ENCODE measurements at places on chromosomes 1 and 21.

DNA sequence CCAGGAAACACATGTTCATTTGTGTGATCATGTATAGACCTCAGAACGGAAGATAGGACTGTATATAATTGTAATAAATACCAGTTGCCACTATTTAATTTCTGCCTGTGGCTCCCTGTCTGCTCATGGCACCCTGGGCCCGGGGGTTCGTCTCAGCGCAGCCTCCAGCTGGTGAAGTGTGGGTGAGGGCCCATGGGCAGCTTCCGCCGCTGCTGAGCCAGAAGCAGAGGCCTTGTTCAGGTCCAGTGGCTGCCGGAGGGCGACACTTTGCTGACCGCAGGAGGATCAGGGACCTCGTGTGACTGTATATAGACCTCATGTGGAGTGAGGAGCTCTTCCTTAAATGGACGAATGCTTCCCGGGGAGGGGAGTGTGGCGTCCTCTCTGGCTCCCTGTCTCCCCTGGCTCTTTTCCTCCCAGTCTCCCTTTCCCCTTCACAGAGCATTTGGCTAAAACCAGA is 155.9 kb downstream of the PEX14 start:
- no peak for DNase-seq

- no peak for DNase-seq
Measured at GRCh38 chr21:46477765-46478164, 19.1 kb downstream of the DIP2A start.

GRCh38 chr1:228798035-228798434 is 62.8 kb downstream of the RHOU start:
- no peak for DNase-seq

DNA sequence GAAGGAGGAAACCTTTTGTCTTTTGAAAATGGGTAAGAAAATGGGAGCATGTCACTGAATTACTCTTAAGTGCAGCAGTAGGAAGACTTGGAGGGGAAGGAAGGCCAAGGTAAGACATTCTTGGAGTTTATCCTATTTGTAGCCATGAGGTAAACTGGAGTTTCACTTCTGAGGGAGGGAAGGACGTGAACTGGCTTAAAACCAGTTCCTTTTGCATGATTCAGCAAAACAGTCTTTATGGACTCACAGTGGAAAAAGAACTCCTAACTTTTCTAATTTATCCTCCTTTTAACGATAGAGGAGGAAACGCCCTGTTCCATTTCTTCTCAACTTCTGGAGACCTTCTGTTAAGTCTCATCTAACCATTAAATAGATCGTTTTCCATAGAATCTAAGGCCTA is 2.5 kb downstream of the PRDX6 start:
- DNase-seq: no peak

DNA sequence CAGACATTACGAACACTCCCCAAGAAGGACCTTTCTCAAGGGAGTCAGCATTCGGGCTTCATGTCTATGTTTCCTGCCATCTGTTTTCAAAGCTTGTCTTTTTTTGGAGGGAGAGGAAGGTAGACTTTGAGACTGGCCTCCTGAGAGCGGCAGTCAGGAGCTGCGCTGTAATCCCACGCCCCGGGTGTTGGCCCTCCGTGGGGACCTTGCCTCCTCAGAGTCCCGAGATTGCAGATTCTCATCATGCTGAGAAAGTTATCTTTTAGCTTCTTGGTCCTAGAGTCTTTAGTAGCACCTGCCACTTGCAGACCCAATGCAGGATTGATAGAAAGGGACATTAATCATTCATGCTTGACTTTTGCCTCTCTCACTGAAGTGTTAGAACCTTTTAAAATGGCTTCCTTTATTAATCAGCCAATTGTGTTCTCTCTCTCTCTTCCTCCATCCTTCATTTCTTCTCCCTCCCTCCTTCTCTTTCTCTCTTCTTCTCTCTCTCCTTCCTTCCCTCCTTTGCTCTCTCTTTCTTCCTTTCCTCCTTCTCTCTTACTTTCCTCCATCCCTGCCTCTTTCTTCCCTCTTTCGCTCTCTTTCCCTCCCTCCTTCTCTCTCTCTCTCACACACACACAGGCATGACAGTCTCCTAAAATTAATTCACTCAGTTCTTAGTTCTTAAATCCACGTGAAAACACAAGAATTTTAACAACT is 25.2 kb upstream of the GNPAT start:
- no peak for DNase-seq

DNA sequence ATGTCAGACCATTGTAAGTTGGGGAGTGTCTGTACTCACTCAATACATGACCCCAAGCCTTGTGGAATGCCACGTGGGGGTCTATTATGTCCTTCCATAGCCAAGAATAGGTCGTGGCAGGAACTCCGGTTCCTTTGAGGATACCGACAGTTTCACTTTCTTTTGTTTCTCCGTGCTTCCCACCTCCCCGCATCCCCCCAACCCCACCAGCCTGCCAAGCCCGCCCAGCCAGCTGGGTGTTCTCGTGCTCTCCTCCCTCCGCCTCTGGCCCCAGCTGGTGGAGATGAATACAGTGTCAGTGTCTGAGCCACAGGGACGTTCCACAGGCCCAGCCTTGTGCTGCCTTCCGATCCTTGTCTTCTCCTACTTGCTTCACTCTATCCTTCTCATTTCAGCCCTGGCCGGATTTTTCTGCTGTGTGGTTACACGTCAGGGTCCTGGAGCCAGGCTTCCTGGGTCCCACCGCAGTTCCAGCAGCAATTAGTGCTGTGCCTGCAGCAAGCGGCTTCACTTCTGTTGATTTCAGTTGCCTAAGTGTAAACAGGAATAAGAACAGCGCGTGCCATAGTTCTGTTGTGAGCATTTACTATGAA is 4.1 kb upstream of the AGTRAP start:
- DNase-seq: no peak

- DNase-seq: no peak
Measured at GRCh38 chr1:226038661-226039060, 23.9 kb upstream of the H3-3A start.

GRCh38 chr1:17346046-17346789 is 25.8 kb upstream of the PADI6 start:
- no peak for DNase-seq

GRCh38 chr1:149966405-149966804 is 29.7 kb upstream of the MTMR11 start:
- DNase-seq: no peak

DNA sequence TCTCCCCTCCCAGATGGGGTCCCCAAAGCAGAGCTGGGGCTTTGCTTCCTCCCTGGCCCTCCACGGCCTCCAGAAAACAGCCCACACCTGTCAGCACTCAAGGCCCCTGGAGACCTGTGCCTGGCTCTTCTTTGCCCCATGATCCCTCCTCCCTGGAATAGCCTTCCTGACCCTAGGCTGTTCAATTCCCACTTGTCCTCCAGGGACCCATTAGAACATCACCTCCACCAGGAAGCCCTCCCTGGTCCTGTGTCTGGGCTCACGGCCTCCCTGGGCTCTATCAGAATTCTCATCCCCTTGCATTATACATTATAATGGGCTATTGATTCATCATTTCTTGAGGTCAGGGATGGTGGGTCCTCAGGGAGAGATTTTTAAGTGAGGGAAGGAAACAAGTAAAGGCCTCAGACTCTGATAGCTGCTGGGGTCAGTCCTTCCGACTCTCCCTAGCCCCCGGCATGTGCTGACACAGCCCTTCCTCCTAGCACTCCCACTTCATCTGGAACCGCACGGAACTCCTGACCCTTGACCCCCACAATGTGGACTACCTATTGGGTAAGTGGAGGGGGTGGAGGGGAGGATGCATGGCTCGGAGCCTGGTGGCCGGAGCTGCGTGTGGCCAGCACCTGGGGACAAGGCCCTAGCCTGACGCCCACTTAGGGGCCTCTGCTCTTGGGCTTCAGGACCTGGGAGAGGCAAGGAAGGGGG is 60.8 kb downstream of the ALPL start:
- DNase-seq: no peak

- DNase-seq: no peak
Measured at GRCh38 chr1:203796236-203796605, 798 bp downstream of the ZBED6 start.

DNA sequence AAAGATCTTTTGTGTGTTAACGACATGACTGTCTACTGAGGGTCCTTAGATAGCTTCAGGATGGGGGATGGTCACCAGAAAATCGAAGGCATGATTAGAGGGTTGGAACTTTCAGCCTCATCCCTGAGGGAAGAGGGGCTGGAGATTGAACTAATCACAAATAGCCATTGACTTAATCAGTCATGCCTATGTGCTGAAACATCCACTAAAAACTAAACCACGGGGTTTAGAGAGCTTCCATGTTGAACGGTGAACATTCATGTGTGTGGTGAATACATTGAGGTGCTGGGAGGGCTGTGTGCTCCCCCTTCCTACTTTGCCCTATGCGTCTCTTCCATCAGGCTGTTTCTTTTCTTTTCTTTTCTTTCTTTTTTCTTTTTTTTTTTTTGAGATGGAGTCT is 17.0 kb downstream of the RBP7 start:
- DNase-seq: no peak

- no peak for DNase-seq
Measured at GRCh38 chr21:35491920-35492678, 443.0 kb upstream of the RUNX1 start.

GRCh38 chr1:166822385-166822784 is 16.9 kb upstream of the POGK start:
- no peak for DNase-seq

DNA sequence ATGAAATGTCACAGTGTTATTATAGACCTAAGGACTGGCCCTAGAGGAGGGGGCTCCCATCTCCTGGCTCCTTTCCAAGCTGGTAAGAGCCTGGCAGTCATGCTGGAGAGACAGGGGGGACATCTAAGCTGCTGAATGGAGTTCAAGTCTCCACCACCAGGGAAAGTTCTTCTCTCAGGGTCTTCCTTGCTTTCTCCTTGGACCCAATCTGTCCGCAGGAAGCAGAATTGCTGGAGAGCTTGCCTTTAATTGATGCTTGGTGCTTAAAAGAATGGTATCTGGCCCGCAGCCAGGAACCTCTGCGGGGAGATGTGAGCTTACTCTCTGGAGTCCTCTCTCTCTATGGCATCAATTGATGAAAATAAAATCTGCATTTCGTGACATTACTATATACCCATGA is 25.1 kb downstream of the IRF2BP2 start:
- no peak for DNase-seq

DNA sequence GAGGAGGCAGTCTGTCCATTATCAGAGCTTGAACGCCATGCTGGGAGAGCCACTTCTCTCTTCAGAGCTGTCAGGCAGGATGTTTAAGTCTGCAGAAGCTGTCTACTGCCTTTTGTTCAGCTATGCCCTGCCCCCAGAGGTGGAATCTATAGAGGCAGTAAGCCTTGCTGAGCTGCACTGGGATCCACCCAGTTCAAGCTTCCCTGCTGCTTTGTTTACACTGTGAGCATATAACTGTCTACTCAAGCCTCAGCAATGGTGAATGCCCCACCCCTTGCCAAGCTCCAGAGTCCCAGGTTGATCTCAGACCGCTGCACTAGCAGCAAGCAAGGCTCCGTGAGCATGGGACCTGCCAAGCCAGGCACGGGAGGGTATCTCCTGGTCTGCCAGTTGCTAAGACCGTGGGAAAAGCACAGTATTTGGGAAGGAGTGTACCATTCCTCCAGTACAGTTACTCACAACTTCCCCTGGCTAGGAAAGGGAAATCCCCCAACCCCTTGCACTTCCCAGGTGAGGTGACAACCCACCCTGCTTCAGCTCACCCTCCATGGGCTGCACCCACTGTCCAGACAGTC is 32.5 kb downstream of the RGS13 start:
- no peak for DNase-seq

DNA sequence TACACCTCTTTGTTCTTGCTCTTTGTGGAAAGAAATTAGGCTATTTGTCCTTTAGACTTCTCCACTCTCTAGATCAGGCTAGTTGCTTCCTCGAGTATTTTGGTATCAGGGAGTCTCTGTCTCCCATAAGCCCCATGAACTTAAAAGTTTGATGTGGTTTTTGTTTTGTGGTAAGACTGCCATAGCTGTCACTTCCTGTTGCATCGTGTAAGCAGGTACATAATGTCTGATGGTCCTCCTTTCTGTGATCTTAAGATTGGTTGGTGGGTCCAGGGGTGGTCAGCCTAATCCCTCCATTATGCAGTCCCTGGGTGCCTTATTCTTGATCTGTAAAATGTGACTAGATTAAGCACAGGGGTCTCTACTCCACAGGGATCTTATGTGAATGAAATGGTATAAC is 23.1 kb downstream of the CD53 start:
- no peak for DNase-seq

DNA sequence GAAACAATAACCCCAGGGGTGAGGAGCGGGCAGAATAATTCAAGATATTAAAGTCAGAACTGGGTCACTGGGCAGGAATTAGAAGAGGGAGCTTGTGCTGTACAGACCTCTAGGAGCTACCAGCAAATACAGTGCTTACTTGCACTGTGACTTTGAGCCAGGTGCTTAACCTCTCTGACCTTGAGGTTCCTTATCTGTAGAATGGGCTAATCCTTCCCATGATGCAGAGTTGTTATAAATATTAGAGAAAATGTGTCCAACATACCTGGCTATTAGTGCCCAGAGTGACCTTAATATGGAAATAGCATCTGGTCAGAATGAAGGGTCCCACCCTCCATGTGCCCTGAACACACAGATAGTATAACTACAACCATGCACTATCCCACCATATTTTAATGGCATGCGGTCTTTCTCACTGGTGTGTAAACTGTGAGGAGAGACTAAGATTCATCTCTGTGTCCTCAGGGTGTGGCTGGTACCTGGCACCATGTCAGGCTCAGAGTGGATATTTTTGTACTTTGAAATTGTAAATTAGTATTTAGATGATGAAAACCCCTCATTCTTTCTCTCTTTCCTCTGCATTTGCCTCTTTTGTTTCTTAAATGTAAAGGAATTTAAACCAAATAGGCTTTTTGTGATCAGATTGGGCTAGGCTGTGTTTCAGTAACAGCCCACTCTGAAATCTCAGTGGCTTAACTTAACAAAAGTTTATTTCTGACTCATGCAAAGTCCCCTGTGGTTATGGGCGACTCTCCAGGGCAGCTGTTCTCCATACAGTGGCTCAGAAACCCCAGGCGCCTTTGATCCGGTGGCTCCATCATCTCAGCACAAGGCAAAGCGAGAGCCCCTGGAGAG is 60.0 kb upstream of the ROR1 start:
- DNase-seq: no peak

All from omental fat pad (tissue), 4 donors.